GDM1 (cell line): ENCODE measurements at places on chromosomes 6 and 20.

DNA sequence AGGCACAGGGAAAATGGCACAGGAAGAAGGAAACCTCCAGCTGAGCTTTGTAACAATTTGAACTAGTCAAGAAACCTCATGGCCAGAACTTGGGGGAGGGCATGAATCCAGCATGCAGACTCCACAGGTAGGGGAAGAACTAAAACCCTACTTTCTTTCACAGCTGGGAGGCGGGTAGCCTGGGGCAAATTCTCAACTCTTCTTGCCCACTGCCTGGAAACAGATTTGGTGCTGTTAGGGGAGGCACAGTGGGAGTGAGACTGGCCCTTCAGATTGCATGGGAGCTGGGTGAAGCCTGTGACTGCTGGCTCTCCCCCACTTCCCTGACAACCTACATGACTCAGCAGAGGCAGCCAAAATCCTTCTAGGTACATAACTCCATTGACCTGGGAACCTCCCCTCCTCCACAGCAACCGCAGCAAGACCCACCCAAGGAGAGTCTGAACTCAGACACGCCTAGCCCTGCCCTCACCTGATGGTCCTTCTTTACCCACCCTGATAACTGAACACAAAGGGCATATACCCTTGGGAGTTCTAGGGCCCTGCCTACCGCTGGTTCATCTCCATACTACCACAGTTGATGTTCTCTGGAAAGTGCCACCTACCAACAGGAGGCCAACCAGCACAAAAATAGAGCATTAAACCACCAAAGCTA, 37.2 kb upstream of the TRIM27 start:
- DNase-seq = no peak

GRCh38 chr6:135940616-135941167, 89.2 kb downstream of the PDE7B start:
- no peak for DNase-seq

GRCh38 chr6:140811642-140812041, 1321.1 kb upstream of the GJE1 start:
- DNase-seq = no peak

- DNase-seq = no peak
Measured at GRCh38 chr6:144697801-144698200, 412.7 kb downstream of the UTRN start.

DNA sequence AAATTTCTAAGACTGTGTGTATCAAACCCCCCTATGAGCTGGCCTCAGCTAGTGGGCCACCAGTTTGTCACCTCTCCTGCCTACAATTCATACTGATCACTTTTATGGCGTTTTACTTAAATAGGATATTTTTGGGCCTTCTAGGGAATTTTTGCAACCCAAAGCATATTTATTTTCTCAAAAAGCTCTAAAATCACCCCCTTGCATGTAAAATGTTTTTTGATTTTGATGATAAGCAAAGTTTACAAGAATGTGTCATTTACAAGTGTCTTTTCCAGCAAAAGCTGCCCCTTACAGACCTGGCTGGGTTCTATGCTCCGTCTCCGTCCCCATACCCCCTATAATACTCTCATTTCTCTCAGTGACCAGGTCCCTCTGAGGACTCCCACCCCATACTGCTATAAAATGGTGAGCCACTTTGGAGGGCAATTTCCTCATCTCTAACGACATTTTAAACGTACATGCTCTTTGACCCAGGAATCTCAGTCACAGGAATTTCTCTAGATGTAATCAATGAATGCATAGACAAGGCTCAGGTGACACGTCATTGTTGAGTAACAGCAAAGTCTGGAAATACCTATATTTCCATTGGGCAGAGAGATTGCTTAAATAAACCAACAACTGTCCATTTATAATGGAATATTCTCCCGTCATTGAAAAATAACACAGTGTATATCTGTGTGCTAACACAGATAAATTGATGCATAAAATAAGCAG, 13.9 kb upstream of the OCSTAMP start:
- DNase-seq = no peak

DNA sequence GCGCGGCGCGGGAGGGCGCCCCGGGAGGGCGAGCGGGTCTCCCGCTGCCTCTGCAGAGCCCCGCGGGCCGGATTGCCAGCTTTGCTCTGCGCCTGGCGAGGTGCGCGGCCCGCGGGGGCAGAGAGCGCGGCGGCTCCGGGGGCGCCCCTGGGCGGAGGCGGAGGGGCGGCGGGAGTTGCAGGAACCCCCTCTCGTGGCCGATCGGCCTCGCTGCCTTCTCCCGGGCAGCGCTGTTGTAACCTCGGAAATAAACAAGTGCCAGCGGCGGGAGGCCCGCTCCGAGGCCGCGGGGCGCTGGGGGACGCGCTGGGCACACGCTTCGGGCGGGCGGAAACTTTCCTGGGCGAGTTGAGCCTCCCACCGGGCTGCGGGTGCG, 1.2 kb downstream of the CDH4 start:
- no peak for DNase-seq

GRCh38 chr6:148144917-148145521, 197.6 kb upstream of the SASH1 start:
- peak; percentile 25 for DNase-seq

DNA sequence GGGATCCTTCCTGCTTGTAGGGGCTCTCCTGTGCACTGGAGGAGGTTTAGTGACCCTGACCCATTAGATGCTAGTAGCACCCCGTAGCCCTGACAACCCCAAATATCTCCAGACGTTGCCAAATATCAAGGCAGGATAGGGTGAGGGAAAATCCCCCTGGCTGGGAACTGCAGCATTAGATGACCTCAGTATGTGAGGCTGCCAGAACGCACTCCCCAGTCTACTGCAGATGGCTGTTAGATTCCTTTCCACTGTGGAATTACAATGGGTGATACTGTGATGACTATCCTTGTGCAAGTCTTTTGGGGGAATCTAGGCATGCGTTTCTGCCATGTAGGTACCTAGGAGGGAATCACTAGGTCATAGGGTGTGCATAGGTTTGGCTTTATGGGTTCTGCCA, 226.3 kb upstream of the KCNG1 start:
- DNase-seq = no peak

GRCh38 chr6:43943099-43943766, 173.2 kb downstream of the VEGFA start:
- DNase-seq = no peak

DNA sequence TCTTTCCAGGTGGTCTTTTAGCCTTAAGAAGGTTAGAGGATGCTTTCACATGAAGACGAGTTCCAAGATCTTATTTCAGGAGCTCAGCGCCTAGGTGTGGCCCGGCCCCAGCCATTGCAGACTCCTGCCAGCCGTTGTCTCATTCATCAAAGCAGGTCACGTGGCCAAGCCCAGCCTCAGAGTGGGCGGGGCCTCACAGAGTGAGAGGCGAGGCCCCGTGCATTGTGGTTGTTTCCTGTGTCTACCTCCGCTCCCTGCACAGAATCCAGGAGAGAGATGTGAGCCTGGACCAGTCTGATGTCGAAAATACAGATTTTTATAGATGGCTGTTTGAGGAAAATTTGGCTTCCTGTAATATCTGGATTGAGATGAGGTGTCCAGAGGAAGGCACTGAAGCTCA, 49.2 kb upstream of the CST5 start:
- no peak for DNase-seq

DNA sequence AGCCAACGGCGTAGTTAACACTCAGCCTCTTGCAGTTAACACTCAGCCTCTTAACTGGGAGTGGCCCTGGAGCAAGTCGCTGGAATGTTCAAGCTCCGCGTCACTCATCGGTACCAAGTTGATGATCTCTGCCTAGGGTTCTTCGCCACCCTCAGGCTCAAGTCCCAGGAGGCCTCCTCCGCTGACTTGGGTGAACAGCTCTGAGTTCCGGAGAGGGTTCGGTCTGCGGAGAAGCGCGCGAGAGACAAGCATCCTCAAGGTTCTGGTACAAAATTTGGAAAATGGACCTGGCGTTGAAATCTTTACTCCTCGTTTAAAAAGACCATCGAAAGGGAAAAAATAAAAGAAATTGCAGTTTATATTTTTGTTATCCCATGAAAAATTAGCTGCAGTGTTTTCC, 876 bp upstream of the DSP start:
- no peak for DNase-seq

- DNase-seq = no peak
Measured at GRCh38 chr6:128135325-128135724, 234.5 kb upstream of the THEMIS start.

GRCh38 chr6:11317885-11318771, 85.7 kb upstream of the NEDD9 start:
- no peak for DNase-seq

DNA sequence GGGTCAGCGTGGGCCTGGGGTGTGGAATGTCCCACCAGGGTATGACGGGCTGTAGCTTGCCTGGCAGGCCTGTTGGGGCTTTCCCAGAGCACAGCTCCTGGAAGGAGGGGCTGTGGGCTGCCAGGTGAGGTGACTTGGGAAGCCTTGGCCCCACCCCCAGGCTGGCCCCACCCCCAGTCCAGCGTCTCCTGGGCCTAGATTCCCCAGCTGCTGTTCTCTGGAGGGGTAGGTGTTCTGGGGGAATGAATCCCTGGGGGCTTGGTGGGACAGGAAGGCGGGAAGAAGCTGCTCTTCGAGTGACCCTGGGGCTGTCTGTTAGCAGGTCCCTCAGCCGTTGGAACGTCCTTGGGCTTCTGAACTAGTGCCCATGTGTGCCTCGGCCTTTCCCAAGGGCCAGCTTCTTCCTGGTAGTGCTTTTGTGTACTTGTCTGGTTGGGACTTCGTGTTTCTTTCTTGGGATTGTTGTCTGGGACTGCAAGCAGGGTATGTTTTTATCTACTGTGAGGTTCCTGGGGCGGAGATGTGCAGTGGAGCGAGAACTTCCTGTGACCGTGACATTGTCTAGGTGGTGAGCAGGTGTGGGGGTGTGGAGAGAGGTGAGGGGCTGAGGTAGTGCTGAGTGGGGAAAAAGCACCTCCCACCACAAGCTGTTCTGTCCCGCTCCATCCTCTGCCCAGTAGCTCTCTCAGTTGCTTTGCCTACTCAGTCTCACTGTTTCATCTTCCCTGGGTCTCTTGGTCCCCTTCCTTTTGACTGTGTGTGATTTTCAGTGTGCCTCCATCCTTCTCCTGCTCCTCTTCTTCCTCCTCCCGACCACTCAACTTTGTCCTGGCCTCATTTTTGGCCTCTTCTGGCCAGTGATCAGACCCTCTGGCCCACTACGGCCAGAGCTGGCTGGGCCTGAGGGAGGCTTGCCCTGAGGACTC, 1.3 kb upstream of the DDR1 start:
- no peak for DNase-seq

DNA sequence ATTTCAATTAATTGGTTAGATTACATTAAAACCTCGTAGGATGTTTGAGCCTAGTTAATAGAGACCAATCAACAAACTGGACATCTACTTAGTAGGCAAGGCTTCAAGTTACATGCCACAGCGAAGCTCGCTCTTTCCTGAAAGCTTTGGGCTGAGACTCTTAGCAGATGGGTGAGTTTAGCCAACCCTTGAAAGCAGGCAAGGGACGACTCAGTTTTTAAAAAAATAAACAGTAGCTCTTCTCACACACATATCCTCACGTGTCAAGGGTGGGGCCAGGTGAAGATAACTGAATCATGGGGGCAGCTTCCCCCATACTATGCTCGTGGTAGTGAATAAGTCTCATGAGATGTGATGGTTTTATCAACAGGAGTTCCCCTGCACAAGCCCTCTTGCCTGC, 775 bp downstream of the MTFR2 start:
- no peak for DNase-seq

DNA sequence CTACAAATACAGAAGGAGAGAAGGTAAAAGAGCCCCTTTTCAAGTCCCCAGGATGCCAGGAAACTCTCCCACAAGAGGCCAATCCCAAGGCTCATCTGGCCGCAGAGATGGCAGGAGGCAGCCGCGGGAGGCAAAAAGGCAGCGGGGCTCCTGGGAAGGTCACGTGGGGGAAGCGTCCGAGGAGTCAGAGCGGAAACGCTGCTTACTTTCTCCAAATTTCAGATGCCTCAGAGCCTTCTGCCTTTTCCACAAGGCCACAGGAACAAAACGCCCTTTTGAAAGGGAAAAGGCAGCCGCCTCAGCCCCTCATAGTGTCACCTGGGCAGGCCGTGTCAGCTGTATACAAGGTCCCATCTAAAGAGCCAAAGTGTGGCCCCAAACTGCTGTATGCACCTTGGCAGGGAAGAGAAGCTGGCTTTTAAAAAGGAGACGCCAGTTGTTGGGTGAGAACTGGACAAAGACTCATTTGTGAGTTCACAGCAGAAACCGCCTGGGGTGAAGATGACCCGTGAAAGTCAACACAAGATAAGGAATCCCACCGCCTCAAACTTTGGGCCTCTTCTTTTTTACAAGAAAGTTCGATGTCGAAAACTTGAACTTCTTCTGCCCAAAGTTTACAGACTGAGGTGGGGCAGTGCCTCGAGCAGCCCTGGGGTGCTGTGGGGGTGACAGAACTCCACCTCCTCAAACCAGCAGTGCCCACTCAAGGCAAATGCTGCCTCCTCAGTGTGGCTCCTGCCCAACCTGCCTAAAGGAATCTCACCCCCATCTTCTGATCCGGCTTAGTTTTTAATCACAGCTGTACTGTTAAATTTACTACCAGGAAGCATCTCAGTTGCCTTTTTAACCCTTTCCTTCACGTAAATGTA, 45.4 kb downstream of the EZR start:
- no peak for DNase-seq

GRCh38 chr20:20740541-20740940, 28.1 kb upstream of the RALGAPA2 start:
- DNase-seq = no peak
